ENCODE measurements at places on chromosomes 1 and 21.

GRCh38 chr1:43041591-43041990, 82.9 kb upstream of the SLC2A1 start:
- DNase-seq = no peak

- DNase-seq = no peak
Measured at GRCh38 chr1:198107091-198107501, 49.7 kb upstream of the NEK7 start.

- no peak for DNase-seq
Measured at GRCh38 chr1:161805399-161806197, 39.5 kb downstream of the ATF6 start.

- DNase-seq = no peak
Measured at GRCh38 chr1:94257444-94257843, 20.1 kb upstream of the ARHGAP29 start.

- peak; percentile 10 for DNase-seq
Measured at GRCh38 chr1:111406321-111406768, 21.2 kb downstream of the OVGP1 start.

Data from SHP77 treated with DMSO at 0.1 percent for 48 hours (cell line).